ENCODE measurements at places on chromosomes 5 and 9.

DNA sequence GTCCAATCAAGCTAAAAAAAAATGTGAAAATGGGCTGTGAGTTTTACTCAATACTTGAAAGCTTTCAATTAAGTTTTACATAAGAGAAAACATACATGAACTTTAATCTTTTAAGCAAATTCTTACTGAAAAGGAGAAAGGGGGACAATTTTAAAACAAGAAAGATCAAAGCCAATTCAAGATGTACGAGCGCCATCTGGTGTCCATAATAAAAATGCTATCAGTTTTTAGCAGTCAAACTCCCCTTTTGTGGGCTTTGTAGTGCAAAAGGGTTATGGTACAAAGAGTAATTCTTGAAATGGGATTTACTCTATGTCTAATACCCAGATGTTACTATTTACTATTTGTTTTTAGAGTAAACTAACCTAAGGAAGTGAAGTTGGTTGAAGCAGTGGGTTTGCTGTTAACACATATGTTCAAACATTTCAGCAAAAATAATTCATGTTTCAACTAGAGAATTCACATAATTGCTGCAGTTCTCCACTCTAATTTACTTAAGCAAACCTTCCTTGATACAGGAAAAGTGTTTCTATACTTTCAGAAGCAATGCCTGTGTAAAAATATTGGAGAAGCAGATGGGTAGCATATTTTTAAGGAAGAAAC, 228.2 kb upstream of the TYRP1 start:
- DNase-seq = no peak

GRCh38 chr9:137678202-137678601, 59.4 kb downstream of the EHMT1 start:
- no peak for DNase-seq

GRCh38 chr9:137899551-137900360, 22.2 kb downstream of the CACNA1B start:
- no peak for DNase-seq

- DNase-seq = no peak
These were observed 70.2 kb upstream of the TUT7 start for GRCh38 chr9:86424251-86424891.

GRCh38 chr9:93697352-93698139, 121.2 kb downstream of the PHF2 start:
- DNase-seq = no peak

GRCh38 chr5:124961521-124961920, 215.1 kb upstream of the ZNF608 start:
- DNase-seq = no peak
